ENCODE measurements at places on chromosomes 1 and 21.

DNA sequence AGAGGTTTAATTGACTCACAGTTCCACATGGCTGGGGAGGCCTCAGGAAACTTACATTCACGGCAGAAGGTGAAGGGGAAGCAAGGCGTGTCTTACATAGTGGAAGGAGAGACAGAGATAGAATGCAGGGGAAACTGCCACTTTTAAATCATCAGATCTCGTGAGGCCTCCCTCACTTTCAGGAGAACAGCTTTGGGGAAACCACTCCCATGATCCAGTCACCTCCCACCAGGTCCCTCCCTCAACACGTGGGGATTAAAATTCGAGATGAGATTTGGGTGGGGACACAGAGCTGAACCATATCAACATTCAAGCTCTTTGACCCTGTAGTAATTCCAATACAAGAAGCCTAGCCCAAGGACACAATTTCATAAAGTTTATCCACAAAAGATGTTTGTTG is 13.7 kb downstream of the PIGP start:
- DNase-seq = no peak

DNA sequence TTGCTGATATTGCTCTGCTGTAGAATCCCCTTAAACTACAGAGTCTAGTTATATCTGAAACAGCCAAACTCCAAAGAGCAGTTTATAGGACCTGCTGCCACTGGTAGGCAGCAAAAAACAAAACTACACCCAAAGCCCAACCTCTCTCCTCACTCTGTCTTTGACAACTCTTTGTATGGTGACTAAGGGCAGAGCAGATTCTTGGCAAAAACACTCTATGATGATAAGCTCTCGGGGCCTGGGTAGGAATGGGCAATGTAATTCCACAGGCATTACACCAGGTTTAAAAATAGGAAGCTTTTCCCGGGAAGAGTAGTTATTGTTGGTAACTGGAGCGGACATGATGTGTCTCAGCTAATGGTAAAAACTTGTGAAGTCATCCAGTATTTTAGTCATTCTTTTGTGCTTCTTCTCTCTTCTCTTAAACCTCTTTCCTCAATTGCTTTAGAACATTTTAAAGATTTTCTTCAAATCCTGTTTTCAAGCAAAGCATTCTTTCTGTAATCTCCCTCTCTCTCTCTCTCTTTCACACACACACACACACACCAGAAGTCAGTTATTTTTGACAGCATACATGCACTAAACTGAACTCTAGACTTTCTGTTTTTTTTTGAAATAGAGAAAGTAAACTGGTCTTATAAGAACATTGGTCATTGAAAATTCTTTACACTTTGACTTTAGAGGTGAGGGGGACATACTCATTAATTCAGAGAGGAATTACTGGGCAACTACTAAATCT is 193.5 kb downstream of the PAPPA2 start:
- DNase-seq = no peak

- DNase-seq = peak; percentile 67
These were observed 3.8 kb downstream of the FBXO2 start for GRCh38 chr1:11650331-11650991.

DNA sequence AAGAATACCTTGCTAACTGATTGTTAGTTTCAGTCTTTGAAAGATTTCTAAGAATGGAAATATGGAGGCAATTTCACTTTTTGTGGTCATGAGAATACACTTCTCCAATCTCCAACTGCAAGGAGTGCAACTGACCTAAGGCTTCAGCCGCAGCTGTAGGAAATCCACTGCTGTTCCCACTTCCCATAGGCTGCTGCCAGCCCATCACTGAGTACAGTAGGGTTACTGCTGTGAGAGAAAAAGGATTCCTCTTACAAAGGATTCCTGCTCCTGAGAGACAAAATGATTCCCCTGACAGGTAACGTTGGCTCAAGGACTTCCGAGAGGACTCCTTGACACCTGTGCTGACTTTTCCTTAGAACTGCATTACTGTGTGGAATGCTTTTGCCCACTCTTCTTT is 87.4 kb downstream of the ADGRL4 start:
- DNase-seq = no peak

DNA sequence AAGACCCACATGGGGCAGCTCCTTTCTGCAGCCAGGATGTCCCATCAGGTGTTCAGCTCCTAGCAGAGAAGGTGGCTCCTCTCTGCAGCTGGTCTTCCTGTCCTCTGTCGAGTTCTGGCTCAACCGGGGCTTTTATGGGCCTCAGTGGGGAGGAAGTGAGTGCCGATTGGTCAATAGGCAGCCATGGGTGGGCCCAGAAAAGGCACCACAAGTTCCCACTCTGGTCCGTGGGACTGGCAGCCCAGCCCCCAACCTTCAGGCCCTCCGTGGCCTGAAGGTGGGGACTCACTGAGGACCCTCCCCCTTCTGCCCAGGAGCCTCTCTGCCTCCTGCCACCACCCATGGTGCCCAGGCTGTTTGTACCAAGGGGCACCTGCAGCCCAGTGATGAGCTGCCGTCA is 161.7 kb upstream of the DUSP10 start:
- no peak for DNase-seq

GRCh38 chr21:43890042-43890441 is 25.0 kb downstream of the AGPAT3 start:
- DNase-seq = no peak

DNA sequence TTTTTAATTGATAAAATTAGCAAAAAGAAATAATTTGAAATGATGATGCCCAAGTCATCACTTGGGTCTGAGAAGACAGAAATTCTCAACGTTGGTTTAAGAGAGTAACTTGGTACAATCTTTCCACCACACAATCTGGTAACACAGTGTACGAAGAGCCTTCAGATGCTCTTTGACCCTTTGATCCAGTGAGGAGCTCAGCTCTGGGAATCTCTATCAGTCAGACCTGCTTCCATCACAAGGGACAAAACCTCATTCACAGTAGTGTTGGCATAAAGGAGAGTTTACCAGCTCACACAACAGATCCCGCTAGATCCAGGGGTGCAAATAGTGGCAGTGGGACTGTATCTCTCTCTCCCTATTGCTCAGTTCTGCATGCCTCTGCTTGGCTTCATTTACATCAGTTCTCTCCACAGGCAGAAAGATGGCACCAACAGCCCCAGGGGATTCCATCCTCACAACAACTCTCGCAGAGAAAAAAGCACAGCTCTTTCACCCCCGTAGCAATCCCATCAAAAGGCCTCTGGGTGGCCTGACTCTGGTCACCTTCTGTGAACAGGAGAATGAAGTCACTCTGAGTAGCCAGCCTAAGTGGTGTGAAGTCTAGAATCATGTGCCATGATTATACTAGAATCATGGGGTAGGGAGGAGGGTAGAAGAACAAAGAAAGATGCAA is 119.7 kb downstream of the ZNF281 start:
- DNase-seq = no peak

- no peak for DNase-seq
These were observed 56.0 kb upstream of the LAMC2 start for GRCh38 chr1:183129921-183130690.

- no peak for DNase-seq
These were observed 8.0 kb upstream of the OXCT2 start for GRCh38 chr1:39779137-39779536.

- no peak for DNase-seq
These were observed 3.2 kb upstream of the OLFML2B start for GRCh38 chr1:162026881-162027280.

- DNase-seq = no peak
These were observed 325.7 kb upstream of the LYPLAL1 start for GRCh38 chr1:218848009-218848408.

- DNase-seq = no peak
These were observed 375.4 kb downstream of the NUF2 start for GRCh38 chr1:163697137-163697536.

- DNase-seq = no peak
These were observed 578.5 kb downstream of the USP25 start for GRCh38 chr21:16308269-16308668.

- DNase-seq = no peak
These were observed 129.6 kb downstream of the ACBD6 start for GRCh38 chr1:180372728-180373127.

DNA sequence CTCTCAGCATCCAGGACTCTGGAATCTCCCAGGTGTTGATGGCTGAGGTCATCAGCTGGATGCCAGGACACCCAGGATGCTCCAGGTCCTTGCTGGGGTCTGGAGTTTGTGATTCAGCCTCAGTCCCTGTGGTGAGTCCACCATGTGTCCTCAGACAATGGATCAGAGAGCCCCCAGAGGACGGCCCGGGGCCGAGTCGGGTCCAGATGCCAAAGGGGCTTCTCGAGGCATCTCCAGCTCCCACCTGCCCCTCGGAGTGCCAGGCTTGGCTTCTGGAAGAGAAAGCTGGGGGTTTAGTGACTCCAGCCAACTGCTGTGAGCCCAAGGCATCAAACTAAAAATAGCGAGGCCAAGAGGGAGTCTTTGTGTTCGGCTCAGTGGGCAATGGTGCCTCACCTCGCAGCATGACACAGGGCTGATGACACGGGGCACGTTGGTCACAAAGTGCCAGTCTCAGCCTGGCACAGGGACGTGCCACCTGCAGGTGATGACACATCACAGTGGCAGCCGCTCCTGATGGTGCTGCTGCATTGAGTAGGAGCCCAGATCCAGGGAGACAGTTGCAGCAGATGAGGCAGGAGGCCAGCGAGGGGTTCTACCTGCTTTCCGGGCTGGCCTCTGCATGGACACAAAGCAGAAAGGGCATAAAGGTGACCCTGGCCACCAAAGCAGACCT is 10.6 kb downstream of the PDE9A start:
- no peak for DNase-seq

DNA sequence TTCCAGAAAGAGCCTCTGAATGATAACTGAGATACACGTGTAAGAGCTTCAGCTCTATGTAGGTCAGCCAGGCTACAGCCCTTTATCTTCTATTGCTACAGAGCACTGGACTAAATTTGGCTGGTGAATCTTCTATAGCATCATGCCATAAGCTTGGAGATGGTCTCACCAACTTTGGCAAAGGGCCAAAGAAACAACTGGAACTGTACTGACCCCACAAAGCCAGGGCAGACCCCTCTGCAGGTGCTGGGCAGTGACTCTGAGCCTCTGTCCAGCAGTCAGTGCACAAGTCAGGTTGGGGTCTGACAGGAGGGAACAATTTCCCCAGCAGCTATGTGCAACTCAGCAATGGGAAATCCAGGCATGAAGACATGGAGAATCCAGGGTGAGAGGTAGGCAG is 57.8 kb upstream of the NFASC start:
- DNase-seq = no peak

- no peak for DNase-seq
These were observed 37.9 kb upstream of the RHOU start for GRCh38 chr1:228697207-228698016.

GRCh38 chr1:33849211-33849610 is 14.7 kb upstream of the HMGB4 start:
- no peak for DNase-seq

DNA sequence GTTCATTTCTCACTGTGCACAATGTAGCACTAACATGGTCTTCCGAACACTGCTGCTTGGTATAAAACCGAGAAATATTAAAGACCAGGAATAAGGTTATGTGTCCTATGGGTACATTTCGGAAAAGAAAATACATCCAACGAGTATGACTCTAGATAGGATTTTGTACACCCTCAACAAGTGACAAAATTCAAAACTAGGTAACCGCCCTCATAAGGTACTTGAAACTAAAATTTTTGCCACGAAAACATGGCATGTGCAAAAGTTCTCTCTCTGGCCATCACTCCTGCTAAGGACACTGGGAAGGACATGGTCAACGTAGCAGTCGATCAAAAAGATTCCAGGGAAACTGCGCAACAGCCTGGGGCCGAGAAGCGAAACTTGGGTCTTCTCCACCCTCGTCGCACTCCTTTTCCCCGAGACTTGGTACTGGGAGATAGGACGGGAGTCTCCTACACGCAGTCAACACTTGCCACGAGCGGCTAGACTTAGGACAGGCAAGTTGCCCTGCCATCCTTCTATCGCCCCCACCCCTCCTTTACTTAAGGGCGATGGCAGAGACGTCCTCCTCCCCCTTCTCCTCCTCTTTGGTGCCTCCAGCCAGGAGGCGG is 338 bp upstream of the TOR1AIP1 start:
- DNase-seq = no peak

DNA sequence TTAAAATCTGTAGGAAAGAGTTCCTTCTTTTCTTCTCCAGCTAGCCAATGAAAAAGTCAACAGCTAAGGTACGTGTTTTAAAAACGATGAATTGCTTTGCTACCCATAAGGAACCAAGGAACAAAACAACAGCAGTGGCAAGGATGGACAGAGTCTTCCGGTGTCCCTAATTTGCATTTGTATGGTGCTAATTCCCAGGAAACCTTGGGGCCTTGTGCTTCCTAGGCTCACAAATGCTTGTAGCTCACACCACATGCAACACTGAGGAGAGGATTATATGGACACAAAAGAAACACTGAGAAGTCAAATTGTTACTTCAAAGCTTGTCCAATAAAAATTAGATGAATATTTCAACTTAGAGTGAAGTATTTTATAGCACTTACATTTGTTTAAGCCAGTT is 1.8 kb upstream of the PGBD5 start:
- no peak for DNase-seq

DNA sequence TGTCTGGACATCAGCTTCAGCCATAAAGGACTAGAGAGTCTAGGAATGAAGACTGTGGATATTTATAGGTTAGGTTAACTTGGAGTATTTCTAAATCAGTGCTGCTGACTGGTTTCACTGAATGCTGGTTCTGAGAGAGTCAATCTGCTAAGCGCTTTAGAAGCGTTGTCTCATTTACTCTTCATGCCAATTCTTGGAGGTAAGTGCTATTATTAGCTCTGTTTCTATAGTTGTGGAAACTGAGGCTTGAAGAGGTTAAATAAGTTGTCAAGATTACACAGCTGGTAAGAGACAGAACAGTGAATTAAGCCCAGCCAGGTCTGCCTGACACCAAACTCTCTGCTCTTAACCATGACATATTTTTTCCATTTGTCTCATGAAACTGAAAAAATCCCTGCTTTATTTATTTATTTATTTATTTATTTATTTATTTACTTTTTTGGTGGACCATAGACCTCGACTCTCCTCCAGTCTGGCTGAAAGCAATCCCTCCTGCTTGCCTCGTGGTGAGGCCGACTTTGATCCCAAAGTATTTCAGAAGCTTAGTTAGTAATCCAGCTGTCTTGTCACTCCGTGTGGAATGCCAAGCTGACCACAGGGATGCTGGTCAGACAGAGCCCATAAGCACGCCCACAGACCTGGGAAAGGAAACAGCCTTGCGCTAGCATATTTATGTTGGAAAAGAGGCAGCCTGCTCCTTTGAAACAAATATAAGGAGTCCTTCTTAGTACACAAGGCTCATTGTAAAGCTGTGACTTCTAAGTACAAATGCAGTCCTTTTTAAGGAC is 16.9 kb downstream of the NTMT2 start:
- no peak for DNase-seq

DNA sequence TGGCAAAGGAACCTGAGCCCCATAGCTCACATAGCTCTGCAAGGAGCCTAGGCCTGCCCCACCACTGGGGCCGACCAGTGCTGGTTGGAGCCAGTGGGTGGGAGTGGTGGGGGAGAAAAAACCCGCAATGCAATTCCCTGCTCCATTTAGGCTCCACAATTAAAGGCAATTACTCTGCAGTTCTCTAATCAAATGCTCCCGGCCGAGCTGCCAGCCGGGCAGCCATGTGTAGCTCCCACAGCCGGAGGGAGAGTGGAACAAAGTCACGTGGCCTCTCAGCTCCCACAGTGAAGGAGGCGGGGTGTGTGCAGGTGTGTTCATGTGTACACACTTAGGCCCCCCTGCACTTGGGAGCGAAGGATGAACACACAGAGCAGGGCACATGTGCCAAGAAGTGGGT is 81.6 kb downstream of the KIRREL1 start:
- DNase-seq = no peak

All from activated T-helper 1 cell treated with anti-CD3 and anti-CD28 coated beads, Interleukin-2, amount 50 U/mL, for 16 hours (primary cell).